Nephron progenitor cell (in vitro differentiated cells): ENCODE measurements at places on chromosomes 3 and 15.

DNA sequence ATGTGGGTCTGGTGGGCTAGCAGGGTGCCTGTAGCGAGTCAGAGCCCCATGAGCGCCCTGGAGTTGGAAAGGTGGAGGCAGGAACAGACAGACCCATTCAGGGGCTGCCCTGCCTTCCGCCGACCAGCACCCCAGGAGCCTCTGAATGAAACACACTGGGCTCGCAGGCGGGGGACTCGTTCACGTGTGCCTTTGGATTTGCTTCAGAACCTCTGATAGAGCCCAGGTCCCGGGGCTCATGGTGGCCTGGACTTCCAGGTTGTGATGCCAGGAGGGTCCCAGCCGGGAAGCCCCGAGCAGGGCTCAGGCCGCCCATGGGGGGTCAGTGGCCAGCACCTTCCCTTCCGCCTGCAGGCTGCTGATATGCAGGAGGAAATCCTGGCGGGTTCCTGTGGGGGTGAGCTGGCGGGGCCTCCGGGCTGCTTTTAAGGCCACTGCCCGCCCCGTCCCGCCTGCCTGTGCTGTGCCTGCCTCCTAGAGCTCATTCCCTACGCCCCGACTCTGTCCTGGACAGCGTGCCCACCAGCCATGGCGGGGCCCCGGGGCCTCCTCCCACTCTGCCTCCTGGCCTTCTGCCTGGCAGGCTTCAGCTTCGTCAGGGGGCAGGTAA lies at the start of gene STAB1:
Gene STAB1, plus strand, starts transcription at position 453 of the 610 bp plus-strand sequence. Its CDS starts 76 bp downstream, at position 529.
- no peak for DNase-seq

- DNase-seq: no peak
Measured at GRCh38 chr3:113754494-113755159, 7.8 kb downstream of the ATP6V1A start.

DNA sequence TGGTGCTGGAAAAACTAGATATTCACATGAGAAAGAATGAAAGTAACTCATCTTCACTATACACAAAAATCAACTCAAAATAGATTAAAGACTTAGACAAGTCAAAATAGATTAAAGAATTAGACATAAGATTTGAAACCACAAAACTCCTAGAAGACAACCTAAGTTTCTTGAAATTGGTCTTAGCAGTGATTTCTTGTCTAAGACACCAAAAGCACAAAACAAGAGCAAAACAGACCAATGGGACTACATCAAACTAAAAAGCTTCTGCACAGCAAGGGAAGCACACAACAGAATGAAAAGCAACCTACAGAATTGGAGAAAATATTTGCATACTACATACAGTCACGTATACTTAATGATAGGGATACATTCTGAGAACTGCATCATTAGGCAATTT lies 6.5 kb upstream of the VPS39 start:
- DNase-seq: no peak

DNA sequence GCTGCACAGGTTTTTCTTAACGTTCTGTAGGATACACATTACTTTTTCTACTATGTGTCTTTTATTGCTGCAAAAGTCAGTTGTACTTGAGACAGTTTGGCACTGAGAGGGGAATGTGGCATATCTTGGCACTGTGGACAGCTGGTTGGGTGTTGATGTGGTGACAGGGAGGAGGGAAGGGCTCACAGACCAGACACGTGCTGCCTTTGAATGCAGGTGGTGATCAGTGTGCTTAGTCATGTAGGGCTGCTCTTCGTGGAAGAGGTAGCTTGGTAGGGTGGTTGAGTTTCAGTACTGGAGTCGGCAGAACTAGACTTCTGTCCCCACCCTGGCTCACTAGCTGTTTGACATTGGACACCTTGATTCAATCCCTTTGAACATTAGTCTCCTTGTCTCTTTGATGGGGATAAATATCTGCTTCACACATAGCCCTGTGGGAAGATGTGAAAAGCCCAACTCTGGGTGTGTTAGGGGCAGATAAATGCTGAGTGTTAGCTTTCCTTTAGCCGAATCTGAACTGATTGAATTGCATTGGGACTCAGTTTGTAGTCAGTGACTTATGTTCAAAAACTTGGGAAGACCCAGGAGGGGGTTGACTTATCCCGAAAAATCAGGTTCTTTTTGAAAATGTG lies 108.4 kb downstream of the PTPRG start:
- DNase-seq: no peak

- DNase-seq: no peak
Measured at GRCh38 chr3:151171145-151171757, 31.8 kb downstream of the GPR171 start.

GRCh38 chr15:72288796-72289596 lies 16.6 kb upstream of the PARP6 start:
- no peak for DNase-seq
